ENCODE measurements at places on chromosomes 2 and 18.

DNA sequence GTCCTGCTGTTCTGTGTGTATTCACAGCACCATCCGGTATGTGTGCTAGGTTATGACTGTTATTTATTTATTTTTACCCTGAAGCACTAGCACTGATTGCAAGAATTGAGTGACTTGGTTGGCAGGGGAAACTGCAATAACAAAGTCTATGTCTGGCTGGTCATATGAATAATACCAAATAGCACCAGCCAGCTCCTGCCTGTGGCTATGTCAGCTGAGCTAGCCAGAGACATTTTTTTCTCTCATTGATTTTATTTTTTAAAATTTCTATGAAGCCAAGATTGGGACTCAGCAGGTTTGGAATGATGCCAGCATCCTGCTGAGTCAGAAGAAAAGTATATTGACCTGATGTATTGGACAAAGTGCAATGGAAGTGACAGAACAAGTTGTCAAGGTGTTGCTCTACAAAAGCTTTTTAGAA lies 188.5 kb upstream of the CDH2 start:
- DNase-seq = no peak

- peak; percentile 76 for DNase-seq
Measured at GRCh38 chr2:24577481-24577880, 86.4 kb downstream of the NCOA1 start.

DNA sequence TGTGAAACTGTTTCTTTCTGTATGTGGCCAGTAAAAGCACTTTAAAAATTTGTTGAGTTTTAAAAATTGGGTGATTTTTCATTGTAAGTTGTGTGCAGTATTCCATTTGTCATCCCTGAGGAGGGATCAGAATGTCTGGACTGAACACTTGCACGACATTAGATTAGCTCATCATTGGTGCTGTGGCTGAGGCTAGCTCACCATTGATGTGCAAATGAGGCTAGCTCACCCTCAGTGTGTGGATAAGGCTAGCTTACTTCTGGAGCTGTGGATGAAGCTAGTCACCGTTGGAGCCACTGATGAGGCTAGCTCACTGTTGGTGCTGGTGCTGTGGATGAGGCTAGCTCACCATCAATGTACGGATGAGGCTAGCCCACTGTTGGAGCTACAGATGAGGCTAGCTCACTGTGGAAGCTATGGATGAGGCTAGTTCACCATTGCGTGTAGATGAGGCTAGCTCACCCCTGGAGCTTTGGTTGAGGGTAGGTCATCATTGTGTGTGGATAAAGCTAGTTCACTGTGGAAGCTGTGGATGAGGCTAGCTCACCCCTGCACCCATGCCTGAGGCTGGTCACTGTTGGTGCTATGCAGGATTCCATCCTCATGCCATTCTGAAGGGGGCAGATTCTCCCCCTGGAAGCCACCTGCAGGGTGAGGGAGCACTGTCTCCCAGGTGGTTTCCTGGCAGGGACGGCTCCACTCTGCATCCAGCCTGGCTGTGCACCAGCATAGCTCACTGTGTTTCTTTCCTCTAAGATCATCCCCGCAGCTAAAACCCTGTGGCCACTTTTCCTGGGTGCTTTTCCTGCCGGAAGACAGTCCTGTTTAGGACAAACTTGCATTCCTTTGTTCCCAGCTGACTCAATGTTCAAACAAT lies 101.1 kb downstream of the TWIST2 start:
- no peak for DNase-seq

GRCh38 chr2:133484784-133485183 lies 83.5 kb downstream of the NCKAP5 start:
- DNase-seq = no peak

GRCh38 chr18:58983260-58984155 lies 118.8 kb downstream of the ZNF532 start:
- DNase-seq = no peak

DNA sequence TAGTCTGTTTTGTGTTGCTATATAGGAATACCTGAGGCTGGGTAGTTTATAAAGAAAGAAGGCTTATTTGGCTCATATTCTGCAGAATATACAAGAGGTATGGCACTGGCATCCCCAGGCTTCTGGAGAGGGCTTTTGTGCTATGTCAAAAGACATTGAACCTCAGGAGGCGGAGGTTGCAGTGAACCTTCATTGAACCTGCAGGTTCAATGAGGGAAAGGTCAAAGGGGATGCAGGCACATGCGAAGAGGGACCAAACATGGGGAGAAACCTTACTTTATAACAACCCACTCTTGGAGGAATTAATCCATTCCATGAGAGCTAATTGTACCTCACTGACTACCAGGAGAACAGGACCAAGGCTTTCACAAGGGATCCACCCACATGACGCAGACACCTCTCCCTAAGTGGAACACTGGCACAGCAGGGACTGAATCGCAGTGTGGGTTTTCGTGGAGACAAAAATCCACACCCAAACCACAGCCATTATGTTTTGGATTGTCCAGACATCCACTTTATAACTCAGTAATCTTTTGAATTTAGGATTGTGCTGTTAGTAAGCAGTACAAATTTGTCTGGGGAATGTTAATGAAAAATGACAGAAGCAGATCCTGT lies 4.1 kb upstream of the SERPINB8 start:
- no peak for DNase-seq

GRCh38 chr2:2902547-2903281 lies 474.9 kb downstream of the EIPR1 start:
- no peak for DNase-seq

DNA sequence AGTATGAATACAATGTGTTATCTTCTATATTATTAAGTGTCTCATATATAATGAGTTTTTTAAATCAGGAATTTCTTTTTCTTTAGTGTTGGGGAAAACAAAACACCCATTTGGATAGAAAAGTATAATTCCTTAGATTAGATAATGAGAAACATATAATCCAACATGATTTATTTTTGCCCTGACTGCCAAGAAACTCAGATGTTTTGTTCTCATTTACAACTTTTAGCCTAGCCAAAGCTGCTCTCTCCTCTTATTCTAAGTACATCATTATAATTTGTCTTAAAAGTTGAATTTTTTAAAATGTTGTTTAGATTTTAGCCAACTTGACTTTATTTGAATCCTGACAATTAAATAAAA lies 68.6 kb downstream of the SLC40A1 start:
- DNase-seq = no peak

- DNase-seq = no peak
Measured at GRCh38 chr18:25725501-25725900, 364.9 kb downstream of the SS18 start.

Measured in hematopoietic multipotent progenitor cell treated with erythropoietin and hydrocortisone succinate and interleukin-3 and kit ligand, for 4 days (in vitro differentiated cells).